ENCODE measurements at places on chromosomes 4 and X.
A peak's percentile ranks its signal among the peaks of the same experiment; 100 is the strongest.

DNA sequence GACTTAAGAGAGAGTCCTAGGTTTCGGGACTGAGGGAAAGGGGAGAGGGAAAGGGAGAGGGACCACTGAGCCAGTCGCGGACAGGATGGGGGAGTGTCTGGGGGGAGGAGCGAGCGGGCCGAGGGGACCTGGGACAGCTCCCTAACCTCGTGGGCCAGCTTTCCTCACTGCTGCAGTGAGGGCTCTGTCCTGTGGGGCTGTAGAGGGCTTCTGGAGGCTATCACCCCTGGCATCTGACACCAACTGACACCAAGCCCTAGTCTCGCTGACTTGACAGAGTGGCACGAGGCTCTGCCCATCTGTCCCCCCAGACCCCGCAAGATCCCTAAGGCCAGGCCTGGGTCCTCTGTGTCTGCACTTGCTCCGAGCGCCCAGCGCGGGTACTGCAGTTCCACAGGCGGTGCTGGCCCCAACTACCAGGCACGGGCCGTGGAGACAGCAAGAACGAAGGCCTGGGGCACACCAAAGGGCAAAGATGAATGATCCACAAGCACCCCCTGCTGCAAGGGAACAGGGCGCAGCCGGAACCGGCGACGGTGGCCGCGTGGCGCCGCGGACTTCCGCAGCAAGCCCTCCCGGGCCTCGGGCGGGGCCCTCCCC lies 465 bp downstream of the HAUS7 start:
- DNase-seq = peak; percentile 2

GRCh38 chr4:36392024-36392423 lies 110.6 kb downstream of the DTHD1 start:
- no peak for DNase-seq

DNA sequence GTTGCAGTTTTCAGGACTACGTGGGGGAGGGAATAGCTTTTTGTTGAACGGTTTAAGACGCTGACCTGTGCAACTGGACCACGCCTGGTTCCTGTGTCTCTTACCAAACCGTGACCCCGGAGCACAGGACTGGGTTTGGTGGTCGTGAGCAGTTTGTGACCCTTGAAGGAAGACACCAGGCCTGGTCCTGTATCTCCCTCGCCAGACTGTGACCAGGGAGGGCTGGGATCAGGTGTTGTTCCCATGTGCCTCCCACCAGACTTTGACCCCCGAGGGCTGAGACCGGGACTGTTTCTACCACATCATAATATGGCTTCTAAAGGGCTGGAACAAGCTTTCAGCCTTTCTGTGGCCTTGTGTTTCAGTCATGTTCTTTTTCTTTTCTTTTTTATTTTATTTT lies 683 bp downstream of the EBP start:
- no peak for DNase-seq

DNA sequence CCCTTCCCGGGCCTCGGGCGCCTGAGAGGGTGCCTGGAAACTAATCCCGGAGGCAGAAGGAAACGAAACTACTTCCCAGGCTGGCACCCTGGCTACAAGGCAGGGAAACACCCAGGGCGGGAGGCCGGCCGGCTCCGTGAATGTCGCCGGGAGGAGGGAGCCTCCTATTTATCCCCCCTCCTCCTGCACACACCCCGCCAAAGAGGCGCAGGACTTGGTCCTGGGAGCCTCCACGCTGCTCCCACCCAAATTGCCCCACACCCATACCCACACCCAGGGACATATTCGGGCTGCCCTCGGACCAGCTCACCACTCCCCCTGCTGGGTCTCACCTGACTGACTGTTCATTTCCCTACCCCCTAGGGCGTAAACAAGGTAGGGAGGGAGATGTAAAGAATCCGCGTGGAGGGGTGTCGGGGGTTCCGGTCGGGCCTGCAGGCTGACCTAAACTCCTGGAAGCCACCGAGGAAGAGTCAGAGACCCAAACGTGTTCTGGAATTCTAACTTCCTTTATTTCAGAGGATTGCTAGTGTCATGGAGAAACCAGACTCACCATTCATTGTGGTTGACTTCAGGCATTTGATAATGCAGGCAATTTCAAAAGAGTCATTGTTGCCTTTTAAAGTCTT lies at the start of gene BTC:
Gene BTC (minus strand): TSS at position 142 of the 629 bp plus-strand sequence. CDS start 198 bp downstream, outside the sequence.
- no peak for DNase-seq

GRCh38 chr4:151031831-151032605 lies 16.9 kb upstream of the LRBA start:
- DNase-seq = no peak

GRCh38 chr4:4430492-4431195 lies 43.7 kb downstream of the NSG1 start:
- DNase-seq = no peak

DNA sequence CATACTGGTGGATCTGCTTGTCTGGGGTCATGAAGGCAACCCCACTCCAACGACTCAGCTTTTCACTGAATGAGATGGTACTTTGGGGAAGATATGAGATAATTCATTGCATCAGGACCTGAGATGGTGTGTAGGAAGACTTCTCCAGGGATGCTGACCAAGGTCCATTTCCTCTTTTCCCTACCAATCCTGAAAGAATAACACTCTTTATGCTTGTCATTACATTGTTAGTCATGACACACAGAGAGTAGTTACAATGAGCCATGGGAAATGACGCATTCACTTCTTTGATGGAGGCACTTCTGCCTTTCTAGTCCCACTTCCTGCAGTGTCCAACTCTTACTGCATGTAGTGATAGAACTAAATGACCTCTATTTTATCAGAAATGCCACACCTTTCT lies 58.6 kb downstream of the AREG start:
- peak; percentile 84 for DNase-seq

DNA sequence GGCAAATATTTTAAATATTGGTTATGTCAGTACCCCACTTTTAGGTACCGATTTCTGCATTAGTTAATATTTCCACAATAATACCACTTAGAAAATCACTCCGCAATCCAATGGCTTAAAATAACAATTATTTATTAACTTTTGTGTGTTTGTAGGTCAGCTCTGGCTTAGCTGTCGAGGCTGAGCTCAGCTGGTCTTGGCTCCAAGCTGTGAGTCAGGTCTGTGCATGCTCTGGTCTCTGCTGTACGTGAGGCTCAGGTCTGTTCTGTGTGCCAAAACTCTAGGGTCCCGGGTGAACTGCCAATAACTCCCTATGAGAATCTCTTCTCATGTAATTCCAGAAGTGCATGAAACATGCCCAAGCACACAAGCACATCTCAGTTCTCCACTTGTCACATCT lies 245.8 kb upstream of the GK2 start:
- no peak for DNase-seq

DNA sequence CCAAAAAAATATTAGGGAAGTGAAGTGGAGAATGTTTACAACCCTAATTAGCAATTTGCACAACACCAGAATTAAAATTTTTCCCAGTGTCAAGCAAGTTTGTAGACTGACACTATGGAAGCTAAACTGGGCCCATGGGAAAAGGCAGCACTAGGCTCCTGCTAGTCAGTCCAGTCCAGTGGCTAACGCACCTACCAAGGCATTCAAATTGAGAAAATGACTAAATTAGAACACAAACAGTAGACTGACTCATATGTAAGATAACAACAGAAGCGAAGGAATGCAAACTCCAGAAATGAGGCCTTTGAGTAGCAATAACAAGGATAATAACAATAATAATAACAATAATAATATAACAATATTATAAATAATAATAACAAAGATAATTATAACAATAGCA lies 90.7 kb downstream of the GRIA3 start:
- DNase-seq = no peak

DNA sequence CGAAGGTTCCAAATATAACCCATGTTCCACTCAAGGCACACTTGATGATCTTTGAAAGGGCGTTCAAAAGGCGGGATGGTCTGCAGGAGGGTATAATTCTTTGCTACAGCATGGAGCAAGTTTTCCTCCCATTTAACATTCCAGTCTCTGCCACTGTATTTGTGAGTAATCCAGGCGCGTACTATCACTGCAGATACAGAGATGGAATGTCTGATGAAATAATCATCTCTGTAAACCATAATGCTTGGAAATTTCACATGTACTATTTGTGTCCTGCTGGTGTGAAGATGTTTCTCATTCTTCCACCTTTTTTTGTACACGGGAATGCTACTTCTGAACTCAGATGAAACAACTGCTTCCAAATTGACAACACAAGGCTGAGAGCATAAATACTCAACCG lies 15.5 kb downstream of the SEL1L3 start:
- DNase-seq = no peak

- DNase-seq = no peak
Measured at GRCh38 chr4:148790691-148791090, 348.5 kb upstream of the NR3C2 start.

GRCh38 chrX:106484233-106484632 lies 127.5 kb upstream of the RADX start:
- DNase-seq = no peak

DNA sequence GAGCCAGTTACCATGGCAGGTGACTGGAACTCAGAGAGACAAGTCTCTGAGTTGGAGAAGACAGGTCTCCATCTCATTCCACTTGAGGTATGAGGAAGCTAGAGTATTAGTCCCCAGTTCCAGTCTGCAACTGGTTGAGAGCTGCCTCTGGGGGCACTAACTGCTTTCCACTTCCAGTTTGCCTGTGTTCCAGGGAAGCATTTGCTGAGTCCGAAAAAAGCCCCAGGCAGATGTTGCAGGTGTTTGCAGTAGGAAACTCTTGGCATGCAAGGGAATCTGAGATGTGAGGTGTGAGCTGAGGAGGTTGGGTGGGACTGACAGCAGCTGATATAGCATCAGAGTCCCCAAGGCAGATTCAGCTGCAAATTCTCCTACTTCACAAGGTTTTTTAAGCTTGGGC lies 272.2 kb upstream of the CASK start:
- DNase-seq = no peak

DNA sequence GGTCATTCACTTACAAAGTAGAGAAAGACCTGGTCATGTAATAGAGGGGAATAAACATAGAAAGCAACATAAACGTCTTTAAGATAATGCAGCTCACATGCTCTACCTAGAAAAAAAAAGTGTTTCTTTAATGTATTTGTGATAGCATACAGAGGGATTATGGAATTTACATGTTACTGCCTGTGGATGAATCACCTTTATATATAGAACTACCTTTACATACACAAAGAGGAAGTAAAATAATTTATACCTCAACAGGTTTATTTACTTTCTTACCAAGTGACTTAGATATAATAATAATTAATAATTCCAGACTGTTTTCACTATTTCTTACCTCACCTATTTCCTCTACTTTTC lies 81.5 kb downstream of the PPP3CA start:
- no peak for DNase-seq

- no peak for DNase-seq
Measured at GRCh38 chrX:29308726-29309125, 721.5 kb downstream of the IL1RAPL1 start.

- no peak for DNase-seq
Measured at GRCh38 chr4:113869743-113870375, 108.3 kb upstream of the CAMK2D start.

DNA sequence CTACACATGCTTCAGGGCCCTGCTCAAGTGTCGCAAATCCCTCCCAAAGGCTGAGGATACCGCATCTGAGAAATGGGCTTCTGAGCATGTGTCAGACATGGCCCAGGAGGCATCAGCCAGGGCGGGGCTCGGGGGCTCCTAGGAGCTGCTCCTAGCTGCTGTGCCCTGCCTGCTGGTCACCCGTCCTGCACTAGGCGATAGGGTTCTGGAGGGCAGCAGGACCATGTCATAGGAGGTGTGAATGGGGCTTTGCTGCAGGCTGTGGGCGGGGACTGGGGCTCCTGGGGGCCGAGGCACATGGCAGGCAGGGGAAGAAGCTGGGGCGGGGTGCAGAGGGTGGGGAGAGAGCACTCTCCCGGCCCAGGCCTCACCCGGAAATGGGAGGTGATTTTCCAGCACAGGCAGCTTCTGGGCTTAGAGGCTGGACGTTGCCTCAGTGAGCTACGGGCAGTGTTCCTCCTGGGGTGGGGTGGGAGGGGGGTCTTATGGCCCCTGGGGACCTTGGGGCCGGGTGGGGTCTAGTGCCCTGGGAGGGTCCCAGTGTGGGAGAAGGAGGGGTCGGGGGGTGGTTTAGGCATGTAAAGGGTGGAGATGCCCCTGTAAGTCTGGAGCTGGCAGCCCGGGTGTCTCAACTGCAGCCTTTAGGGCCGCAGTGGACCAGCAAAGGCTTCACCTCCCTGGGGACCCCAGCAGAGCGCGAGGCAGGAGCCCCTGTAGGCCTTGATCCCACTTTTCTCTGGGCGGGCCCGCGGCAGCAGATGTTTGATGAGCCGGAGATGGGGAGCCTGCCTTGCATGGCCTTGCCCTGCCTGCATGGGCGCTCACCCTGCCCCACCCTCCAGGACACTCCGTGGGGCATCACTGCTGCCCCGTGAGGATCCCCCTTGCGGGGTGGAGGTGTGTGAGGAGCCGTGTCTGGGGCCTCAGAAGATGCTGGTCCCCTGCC lies 98.6 kb upstream of the LRPAP1 start:
- DNase-seq = peak; percentile 26

- no peak for DNase-seq
Measured at GRCh38 chr4:76153356-76153755, 5.2 kb upstream of the NUP54 start.

- no peak for DNase-seq
Measured at GRCh38 chrX:153966841-153967535, 4.6 kb downstream of the HCFC1 start.

DNA sequence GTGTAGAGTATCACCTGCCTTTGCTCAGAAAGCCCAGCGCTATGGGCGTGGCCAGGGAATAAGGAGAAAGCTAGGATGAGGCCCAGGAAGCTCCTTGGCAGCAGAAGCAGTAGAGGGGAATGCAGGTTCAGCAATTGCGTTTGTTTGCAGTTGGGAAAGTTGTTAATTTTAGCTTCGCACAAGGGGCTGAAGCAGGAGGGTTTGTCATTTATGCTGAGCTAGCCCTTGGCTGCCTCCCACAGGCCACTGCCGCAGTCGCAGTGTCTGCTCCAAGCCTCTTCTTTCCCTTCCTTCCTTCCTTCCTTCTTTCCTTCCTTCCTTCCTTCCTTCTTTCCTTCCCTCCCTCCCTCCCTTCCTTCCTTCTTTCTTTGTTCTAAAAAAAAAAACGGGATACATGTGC lies 21.5 kb downstream of the FRMPD3 start:
- DNase-seq = no peak

- no peak for DNase-seq
Measured at GRCh38 chr4:146310319-146311021, 96.1 kb downstream of the REELD1 start.

DNA sequence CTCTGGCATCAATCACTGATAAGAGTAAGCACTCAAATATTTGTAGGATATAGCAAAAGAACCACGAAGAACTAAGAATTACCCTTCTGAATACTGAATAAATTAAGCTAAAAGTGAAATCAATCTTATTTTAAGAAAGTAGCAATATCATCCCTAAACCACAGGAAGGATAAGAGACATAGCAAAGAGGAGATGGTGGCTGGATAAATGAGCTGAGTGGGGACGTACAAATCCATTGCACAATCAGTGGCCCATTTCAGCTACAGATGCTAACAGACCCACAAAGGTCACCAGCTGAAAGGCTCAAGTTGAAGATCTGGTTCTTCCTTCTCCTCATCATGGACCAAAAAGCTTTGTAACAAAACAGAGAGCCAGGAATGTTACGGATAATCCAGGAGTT lies 77.1 kb downstream of the SLC9A7 start:
- no peak for DNase-seq

DNA sequence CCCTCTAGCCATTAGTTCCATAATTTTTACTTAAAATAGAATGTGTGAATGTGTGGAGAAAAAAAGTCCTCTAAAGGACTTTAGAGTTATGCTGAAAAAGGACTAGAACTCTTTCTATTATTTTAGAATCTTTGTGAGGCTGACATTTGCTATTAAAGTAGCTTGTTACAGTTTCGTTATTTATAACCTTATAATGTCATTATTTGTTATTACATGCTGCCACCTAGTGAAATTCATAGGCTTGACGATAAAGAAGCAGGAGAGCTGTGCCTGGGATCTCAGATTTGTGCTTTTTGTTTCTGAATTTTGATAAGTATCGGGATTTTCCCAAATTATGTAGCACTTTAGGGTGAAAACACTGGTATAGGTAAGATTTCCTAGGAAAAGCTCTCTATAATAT lies 38.5 kb upstream of the TAPT1 start:
- DNase-seq = peak; percentile 40

Measured in inflammatory macrophage (primary cell).